ENCODE measurements at places on chromosomes 7 and 10.
A peak's percentile ranks its signal among the peaks of the same experiment; 100 is the strongest.

DNA sequence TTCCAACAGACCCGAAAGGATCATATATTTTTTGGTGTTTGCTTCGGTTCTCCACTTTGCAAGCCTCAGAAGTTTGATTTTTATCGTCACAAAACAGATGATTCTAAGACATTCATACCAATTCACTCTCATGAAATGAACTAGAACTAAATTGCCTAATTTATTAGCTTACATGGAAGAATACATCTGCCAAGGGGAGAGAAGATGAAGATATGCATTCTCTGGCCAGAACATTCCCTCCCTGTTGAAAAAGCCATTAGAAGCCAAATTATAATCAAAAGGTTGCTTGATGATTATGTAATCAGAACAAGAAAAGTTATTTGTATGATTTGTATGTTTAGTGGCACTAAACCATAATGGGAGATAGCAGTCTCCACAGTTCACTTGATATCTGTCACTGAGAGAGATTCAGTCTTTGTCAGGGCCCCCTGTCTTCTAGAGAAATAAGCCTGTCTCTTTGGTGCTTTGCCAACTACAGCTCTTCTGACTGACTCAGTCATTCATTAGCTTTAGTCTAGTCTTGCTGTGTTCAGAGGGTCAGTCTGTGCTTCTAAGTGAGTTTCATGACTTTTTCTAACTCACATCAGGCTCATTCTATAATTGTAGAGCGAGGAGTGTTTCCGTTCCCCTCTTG lies 95.3 kb upstream of the GNAI1 start:
- H3K4me1 ChIP-seq: no peaks in the 10 kb centered on the region
- no peak overlapping the region for H3K27ac ChIP-seq
- H3K27me3 ChIP-seq: no peaks in the 10 kb centered on the region
- no peaks in the 10 kb centered on the region for H3K36me3 ChIP-seq
- no peak for DNase-seq

GRCh38 chr10:36051500-36051991 lies 409.4 kb upstream of the FZD8 start:
- no peaks in the 10 kb centered on the region for H3K4me1 ChIP-seq
- H3K36me3 ChIP-seq: no peaks in the 10 kb centered on the region
- H3K27me3 ChIP-seq: no peaks in the 10 kb centered on the region
- H3K4me3 ChIP-seq: no peak overlapping the region
- DNase-seq: no peak

- no peak overlapping the region for H3K4me3 ChIP-seq
- H3K36me3 ChIP-seq: no peaks in the 10 kb centered on the region
- H3K27me3 ChIP-seq: no peaks in the 10 kb centered on the region
- H3K27ac ChIP-seq: no peak overlapping the region
Measured at GRCh38 chr7:101832685-101833375, 15.4 kb downstream of the CUX1 start.

DNA sequence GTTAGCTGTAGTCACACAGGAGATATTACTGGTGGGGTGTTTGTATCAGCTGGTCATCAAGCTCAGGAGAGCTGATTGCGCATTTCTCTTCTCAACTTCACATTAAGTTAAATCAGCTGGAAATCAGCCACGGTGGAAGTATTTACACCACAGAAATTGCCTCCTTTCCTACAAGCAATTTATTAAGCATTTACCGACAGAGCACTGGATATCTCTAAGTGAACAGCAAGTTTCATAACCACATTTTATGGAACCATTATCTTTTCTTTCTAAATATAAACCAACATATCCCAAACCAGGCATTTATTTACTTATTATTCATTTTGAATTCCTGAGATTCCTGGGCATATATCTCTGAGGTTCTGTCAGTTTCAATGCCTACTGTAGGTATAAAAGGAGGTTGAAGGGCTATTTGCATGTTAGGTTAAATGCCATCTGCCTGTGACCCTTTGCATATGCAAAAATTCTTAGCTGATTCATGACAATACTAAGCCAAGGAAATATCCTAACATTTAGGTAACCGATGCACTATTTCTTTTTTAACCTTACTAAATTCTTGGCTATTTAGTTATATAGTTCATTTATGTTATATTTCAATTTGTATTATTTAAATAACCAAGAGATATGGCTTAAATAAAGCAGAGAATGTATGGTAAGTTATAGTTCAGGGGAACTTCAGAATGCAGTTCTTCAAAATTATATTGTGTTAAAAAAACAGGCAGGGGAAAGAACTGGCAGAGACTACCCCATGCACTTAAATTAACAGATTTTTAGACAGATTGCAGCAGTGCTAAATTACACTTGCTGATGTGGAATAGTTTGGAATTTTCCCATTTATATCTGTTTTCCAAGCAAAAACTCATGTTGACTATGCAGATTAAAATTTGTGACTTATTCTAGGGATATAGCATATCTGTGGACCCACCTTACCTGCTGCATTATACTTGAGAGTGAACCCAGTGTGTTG lies 56.8 kb downstream of the DYNC1I1 start:
- no peak overlapping the region for H3K4me3 ChIP-seq
- H3K27me3 ChIP-seq: no peaks in the 10 kb centered on the region
- H3K4me1 ChIP-seq: no peaks in the 10 kb centered on the region
- H3K36me3 ChIP-seq: no peaks in the 10 kb centered on the region
- DNase-seq: no peak

- no peaks in the 10 kb centered on the region for H3K27me3 ChIP-seq
- H3K36me3 ChIP-seq: no peaks in the 10 kb centered on the region
- H3K4me1 ChIP-seq: no peaks in the 10 kb centered on the region
- H3K27ac ChIP-seq: no peak overlapping the region
Measured at GRCh38 chr10:27369880-27370279, 129.3 kb upstream of the ACBD5 start.

DNA sequence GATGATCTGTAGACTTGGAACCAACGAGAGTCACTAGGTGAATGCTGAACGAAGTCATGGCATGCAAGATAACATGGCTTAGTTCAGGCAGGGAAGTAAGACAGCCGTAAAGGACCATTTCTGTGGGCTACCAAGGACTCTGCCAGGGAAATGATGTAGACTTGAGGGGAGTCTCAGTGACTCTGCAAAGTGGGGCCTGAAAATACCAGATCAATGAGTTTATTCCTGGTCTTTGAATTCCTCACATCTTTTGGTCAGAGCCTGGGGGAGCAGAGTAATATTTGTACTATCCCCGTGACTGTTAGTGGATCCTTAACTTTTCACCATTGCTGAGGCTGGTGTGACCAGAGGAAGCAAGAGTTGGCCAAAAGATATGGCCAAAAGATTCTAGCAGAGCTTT lies 60.7 kb upstream of the INHBA start:
- H3K36me3 ChIP-seq: no peaks in the 10 kb centered on the region
- no peak for DNase-seq
- no peaks in the 10 kb centered on the region for H3K27me3 ChIP-seq

- H3K36me3 ChIP-seq: no peaks in the 10 kb centered on the region
- H3K4me3 ChIP-seq: no peak overlapping the region
- no peak overlapping the region for H3K27ac ChIP-seq
- no peaks in the 10 kb centered on the region for H3K4me1 ChIP-seq
Measured at GRCh38 chr10:93189944-93190343, 116.3 kb downstream of the CYP26A1 start.

- no peak overlapping the region for H3K4me3 ChIP-seq
- DNase-seq: no peak
- no peak overlapping the region for H3K27ac ChIP-seq
Measured at GRCh38 chr7:157502701-157503111, 165.9 kb downstream of the DNAJB6 start.

- H3K4me1 ChIP-seq: no peaks in the 10 kb centered on the region
- H3K27ac ChIP-seq: no peak overlapping the region
- no peaks in the 10 kb centered on the region for H3K27me3 ChIP-seq
- H3K36me3 ChIP-seq: no peaks in the 10 kb centered on the region
Measured at GRCh38 chr10:86960003-86960862, 1.8 kb downstream of the SNCG start.

- no peak for DNase-seq
- no peaks in the 10 kb centered on the region for H3K27me3 ChIP-seq
- no peak overlapping the region for H3K4me3 ChIP-seq
Measured at GRCh38 chr10:69911613-69912528, 110.2 kb downstream of the COL13A1 start.

DNA sequence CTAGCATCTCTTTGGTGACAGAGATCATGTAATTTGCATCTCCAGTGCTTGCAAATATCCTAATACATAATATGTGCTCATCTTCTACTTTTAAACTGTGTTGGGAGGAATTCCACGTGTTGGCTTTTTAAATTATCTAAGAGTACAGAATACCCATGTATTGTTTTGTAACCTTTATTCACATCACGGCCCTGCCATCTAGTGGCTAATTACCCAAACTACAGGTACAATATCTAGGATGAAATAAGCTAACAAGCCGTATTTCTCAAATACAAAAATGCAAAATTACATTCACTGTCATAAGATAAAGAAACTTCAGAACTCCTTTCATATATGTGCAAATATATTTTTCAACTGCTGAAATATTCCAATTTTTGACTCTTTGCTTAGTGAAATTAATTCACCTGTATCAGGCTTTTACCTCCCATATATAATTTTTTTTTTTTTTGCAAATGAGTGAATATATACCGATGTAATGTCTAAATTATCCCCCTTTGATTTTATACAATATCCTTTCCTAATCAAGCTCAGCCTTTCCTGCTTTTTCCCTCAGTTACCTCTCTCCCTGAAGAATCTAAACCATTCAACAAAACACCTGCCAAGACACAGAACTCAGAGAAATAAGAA lies 30.3 kb upstream of the LSM8 start:
- H3K27ac ChIP-seq: no peak overlapping the region
- H3K4me1 ChIP-seq: no peaks in the 10 kb centered on the region
- H3K27me3 ChIP-seq: no peaks in the 10 kb centered on the region
- H3K36me3 ChIP-seq: no peaks in the 10 kb centered on the region

DNA sequence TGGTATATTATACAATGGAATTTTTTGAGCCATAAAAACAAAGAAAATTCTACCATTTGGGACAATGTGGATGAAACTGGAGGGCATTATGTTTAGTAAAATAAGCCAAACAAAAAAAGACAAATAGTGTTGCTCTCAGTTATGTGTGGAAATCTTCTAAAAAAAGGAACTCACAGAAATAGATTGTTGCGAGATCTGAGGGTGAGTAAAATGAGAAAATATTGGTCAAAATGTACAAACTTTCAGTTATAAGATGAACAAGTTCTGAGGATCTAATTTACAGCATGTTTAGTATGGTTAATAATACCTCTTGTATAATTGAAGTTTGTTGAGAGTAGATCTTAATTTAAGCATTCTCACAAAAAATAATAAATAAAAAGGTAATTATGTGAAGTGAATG lies 291.2 kb downstream of the KIF20B start:
- DNase-seq: no peak
- H3K27ac ChIP-seq: no peak overlapping the region
- H3K27me3 ChIP-seq: no peaks in the 10 kb centered on the region
- H3K4me1 ChIP-seq: no peaks in the 10 kb centered on the region

- H3K4me1 ChIP-seq: no peaks in the 10 kb centered on the region
- H3K36me3 ChIP-seq: no peaks in the 10 kb centered on the region
- no peak for DNase-seq
- no peak overlapping the region for H3K27ac ChIP-seq
- H3K27me3 ChIP-seq: no peaks in the 10 kb centered on the region
Measured at GRCh38 chr7:31478721-31479120, 35.2 kb upstream of the ITPRID1 start.

- no peak for DNase-seq
- H3K27me3 ChIP-seq: no peaks in the 10 kb centered on the region
- H3K4me3 ChIP-seq: no peak overlapping the region
- no peak overlapping the region for H3K27ac ChIP-seq
- no peaks in the 10 kb centered on the region for H3K4me1 ChIP-seq
Measured at GRCh38 chr10:4543938-4544533, 282.0 kb upstream of the AKR1E2 start.

DNA sequence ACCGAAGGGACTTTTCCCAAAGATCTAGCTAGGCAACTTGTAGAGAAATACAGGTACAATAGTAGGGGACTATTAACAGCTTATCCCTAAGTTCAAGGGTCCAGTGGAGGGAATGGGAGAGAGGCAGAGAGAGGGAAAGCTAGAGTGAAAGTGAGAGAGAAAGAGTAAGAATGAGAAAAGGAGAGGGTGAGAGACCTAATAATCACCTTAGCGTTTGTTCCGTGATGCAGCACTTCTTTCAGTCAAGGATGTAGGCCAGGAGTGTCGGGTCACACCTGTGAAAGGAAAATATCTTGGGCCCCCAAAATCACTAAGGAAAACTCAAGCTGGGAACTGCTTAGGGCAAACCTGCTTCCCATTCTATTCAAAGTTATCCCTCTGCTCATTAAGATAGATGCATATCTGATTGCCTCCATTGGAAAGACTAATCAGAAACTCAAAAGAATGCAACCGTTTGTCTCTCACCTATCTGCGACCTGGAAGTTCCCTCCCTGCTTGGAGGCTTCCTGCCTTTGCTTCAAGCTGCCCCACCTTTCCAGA lies 75.2 kb downstream of the ST8SIA6 start:
- no peak for DNase-seq
- peaks cover 3% of the 10 kb centered on the region for H3K27me3 ChIP-seq
- no peaks in the 10 kb centered on the region for H3K36me3 ChIP-seq
- H3K4me1 ChIP-seq: no peaks in the 10 kb centered on the region

GRCh38 chr10:62080905-62081304 lies 179.4 kb downstream of the ARID5B start:
- H3K4me3 ChIP-seq: no peak overlapping the region
- peak overlapping the region; percentile 90 for H3K27ac ChIP-seq
- no peak for DNase-seq
- no peaks in the 10 kb centered on the region for H3K27me3 ChIP-seq

DNA sequence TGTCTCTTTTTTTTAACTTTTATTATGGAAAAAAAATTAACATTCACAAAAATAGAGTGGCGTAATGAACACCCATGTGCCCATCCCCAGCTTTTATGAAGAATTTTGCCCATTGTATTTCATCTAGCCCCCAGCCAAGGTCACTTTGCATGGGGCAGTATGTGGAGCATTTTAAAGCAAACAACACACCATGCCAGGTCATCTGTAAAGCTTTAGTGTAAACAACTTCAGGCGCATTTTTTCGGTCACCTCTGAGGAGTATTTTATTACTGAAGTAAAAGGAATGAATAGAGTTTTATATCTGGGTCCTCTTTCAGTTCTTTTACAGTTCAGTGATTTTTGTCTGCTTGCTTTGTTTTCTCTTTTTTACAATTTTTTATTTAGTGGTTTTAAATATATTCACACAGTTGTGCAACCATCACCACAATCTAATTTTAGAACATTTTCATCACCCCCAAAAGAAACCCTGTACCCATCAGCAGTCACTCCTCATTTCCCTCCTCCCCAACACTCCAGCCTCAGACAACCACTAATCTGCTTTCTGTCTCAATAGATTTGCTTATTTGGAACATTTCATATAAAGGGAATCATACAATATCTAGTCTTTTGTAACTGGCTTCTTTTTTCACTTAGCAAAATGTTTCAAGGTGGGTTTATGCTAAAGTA lies 87.9 kb downstream of the SLC37A3 start:
- H3K27ac ChIP-seq: no peak overlapping the region
- H3K27me3 ChIP-seq: no peaks in the 10 kb centered on the region
- H3K4me1 ChIP-seq: no peaks in the 10 kb centered on the region
- no peaks in the 10 kb centered on the region for H3K36me3 ChIP-seq
- no peak overlapping the region for H3K4me3 ChIP-seq

Measured in B cell (primary cell).